ENCODE measurements at places on chromosomes 7 and 10. TPM values are rescaled to one million over a fixed set of nuclear protein-coding genes. Genes with fewer than 3 reads are reported as not detected.

The NKX1-2 gene
- not detected for polyA plus RNA-seq

The TCAF2 gene
- polyA plus RNA-seq, result 3.0 TPM

The PRPS1L1 gene
- not detected for polyA plus RNA-seq

The ZNF804B gene
- not detected for polyA plus RNA-seq

The MEST gene
- 167 TPM for polyA plus RNA-seq

The CADPS2 gene
- 0.10 TPM for polyA plus RNA-seq

The TEX36 gene
- not detected for polyA plus RNA-seq

The GJD4 gene
- polyA plus RNA-seq, result not detected

The TYW1 gene
- 10.7 TPM for polyA plus RNA-seq

The EGFR gene
- polyA plus RNA-seq, result 36.9 TPM

The SMIM30 gene
- 31.6 TPM for polyA plus RNA-seq

The CCDC3 gene
- polyA plus RNA-seq, result 0.24 TPM

The ARMC3 gene
- not detected for polyA plus RNA-seq

The HECW1 gene
- polyA plus RNA-seq, result 0.95 TPM

The SP4 gene
- polyA plus RNA-seq, result 0.85 TPM
